M059J (cell line): ENCODE measurements at places on chromosomes 4 and X. TPM values are rescaled to one million over a fixed set of nuclear protein-coding genes. Genes with fewer than 3 reads are reported as not detected.

DNA sequence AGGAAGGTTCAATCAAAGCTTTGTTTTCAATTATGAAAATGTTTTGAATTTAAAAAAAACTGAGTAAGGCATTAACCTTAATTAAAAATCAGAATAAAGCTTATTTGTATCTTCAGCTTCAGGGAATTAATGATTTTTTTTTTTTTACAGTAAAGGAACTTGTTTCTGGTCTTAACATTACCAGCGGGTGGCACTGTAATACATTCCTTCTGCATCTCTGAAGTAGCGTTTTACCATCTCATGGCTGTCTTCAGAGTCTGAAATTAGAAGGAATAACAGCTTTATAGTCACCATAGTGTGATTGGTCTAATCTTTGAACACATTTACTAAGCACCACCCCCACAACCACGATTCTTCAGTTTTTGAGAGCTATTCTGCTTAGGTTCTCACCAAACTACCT is 102.6 kb downstream of the IL1RAPL2 start:
- no peak for DNase-seq

- DNase-seq, result peak; percentile 68
These were observed 72.0 kb upstream of the MTNR1A start for GRCh38 chr4:186627226-186627865.

- DNase-seq, result no peak
These were observed 52.2 kb downstream of the FRYL start for GRCh38 chr4:48727666-48728459.

DNA sequence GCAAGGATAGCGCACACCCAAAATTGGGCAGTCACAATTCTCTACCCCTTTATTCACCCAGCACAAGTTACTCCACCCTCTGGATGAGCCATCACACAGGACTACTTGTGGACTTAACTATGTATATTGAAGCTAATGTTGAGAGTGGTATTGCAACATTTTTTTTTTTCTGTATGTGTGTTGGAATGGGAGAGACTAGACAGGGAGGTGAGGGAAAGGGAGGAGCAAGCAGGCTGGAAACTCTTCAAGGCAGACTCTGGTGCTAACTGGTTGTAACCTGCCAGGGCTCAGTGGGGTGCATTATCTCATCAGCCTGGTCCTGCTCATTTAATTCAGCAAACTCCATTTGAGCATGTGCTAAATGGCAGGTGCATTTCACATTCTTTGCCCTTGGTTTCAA is 18.4 kb upstream of the CWH43 start:
- no peak for DNase-seq

DNA sequence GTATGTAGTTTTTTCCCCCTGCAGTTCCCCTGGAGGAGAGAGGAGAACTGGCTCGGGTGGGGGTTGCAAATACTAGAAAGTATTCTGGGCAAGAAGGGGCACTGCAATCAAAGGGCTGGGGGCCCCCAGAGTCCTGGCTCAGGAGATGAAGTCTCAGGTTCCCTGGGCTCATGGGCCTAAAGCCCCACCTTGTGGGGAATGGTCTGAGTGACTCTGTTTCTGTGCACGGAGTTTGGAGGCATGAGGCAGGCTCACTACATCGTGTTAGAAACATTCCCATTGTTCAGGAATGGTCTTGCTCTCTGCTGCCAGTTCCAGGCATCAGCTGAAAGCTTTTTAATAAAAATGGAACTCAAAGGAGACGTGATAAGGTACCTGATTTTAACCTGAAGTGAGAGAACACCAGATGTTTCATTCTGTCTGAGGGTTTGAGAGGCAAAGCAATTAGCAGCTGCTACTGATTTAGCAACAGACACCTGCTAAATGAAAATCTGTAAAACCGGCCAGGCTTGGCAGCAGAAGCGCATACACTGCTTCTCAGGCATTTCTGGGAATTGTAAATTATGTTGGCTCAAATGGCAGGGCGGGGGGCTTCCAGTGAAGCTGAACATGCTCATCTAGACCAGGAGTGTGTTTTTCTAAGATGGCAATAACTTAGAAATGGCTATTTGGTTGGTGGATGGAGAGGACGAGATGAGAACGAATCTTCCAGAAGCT is 122.7 kb downstream of the TMEM164 start:
- peak; percentile 11 for DNase-seq

- no peak for DNase-seq
These were observed 6.1 kb downstream of the CXCR3 start for GRCh38 chrX:71612256-71612655.

DNA sequence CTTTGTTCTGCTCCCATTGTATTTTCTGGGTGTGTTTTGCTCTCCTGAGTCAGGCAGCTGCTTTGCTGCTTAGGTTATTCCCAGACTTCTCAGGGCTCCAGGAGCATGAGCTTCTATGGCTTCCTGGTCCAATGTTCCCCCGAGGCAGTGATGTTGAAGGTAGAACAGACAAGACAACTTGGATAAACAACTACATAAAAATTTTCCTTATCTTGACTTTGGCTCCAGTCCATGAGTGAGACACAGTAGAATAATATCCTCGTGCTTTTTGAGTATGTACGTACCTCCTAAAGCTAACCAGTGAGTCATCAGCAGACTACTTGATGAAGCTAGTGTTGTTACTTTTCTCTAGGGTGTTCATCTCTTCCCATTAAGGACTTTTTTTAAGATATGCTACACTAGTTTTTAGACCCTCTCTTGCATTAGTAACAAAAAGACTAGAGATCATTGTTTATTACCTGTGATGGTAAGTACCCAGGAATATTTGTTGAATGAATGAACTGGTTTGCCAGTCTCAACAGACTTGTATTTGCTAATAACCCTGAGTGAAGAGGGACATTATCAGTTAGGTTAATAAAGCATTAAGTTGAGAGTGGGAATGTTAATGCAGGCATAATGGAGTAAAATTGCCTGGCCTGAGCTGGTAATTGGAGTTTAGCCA is 131.9 kb downstream of the FHIP1A start:
- peak; percentile 97 for DNase-seq

DNA sequence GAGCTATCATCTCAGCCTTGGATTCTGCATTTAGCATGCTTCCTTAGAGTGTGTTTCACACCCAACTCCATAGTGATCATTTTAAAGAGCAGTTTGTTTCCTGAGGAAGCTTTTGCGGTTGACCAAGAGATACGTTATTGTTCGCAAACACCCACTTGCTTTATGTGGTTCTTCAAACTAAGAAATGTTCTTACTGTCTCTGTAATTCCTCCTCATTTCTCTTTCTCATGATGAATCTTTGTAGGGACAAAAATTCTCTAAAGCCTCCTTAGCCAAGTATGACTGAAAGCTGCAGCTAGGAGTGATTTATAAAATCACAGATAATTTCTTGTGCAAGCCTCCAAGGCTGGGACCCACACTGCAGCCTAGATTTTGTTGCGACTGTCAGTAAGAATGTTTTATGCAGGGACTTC is 10.0 kb downstream of the TNIP3 start:
- no peak for DNase-seq

GRCh38 chr4:168265327-168265726 is 53.2 kb downstream of the DDX60 start:
- no peak for DNase-seq

DNA sequence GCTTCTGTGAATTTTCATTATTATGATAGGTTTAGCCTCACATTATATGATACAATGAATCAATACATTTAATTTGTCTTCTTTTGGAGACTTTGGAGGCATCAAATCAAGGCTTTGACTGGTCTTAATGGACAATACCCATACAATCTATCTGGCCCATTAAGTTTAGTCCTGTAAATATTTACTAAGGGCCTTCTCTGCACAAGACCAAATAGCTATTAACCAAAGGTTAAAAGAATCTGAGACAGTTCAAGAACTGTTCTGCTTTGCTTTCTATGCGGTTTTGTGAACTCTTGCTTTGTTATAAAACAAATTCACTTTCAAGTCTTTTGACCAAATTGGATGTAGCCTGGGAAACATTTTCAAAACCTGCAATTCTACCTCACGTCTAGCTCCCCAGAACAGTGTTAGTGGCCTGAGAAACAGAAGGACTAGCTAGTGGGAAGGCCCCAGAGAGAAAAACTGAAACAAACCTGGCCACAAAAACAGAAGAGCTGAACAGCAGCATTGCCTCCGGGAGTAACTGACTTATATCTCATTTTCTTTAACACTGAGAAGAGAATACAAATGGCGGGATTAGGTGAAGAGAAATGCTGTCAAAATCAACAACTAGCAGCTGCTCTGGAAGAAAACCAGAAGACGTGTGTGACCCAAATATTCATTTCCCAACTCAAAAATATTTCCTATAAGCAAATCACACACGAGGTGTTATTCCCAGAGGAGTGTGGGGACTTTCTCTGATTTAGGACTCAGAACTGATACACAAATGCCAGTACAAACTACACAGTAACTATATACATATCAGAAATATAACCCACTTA is 548 bp downstream of the TLR1 start:
- DNase-seq, result no peak

DNA sequence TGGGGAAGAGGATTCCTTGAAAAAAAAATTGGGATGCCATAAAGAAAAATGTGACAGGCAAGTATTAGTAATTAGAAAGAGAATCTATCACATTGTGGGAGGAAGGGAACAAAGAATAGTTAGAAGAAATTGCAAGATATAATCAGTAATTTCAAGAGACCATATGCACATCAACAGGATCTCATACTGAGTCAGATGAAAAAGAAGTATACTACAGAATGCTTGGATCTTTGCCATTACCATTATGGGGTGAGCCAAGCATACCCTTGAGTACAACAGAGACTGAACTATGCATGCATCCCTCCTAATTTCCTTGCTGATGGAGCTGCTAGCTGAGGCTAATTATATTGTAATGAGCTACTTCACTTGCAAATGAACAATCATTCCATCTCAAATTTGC is 287.6 kb downstream of the PAPSS1 start:
- DNase-seq, result no peak

DNA sequence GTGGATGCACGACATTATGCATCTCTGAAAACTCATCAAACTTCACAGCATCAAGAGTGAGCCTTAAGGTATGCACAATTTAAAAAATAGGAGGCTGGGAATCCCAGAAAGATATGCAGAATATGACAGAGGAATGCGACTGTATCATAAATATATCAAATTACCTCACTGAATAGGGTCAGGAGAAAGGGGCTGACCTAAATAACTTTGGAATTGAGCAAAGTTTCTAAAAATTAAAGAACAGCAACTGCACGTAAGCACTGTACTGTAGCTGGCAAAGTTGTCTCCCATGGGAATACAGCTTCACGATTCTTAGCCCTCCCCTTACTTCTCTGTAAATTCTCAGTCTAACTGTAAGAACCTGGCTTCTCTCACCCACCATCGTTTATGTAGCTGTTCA is 397.4 kb upstream of the ZFP42 start:
- no peak for DNase-seq

- no peak for DNase-seq
These were observed 196.4 kb upstream of the MAGEB18 start for GRCh38 chrX:25941559-25942250.

- DNase-seq, result peak; percentile 36
These were observed 68.6 kb downstream of the CHST7 start for GRCh38 chrX:46642145-46642544.

- no peak for DNase-seq
These were observed 159.1 kb downstream of the STIM2 start for GRCh38 chr4:27019766-27020165.

DNA sequence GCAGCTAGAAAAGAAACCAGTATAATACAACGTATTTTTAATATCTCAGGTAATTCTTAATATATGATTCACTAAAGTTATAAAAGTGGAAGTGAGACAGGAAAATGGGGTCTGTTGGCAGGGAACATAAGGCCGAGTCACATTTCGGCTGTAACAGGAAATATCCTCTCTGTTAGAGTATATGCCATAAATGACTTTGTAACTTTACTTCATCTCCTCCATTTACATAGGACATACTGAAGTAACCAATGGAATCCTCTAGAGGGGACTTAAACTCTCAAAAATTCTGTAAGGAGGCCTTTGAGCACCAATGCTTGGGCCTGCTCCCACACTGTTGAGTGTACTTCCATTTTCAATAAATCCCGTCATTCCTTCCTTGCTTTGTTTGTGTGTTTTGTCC is 71.3 kb downstream of the ANKRD17 start:
- peak; percentile 3 for DNase-seq

Gene POU4F2
- total RNA-seq, result not detected in 2 replicates

Gene ATP6AP1
- 123 and 144 TPM in 2 replicates for total RNA-seq

Gene FRMPD4
- total RNA-seq, result 1.3 and 3.5 TPM in 2 replicates

Gene TBX22
- total RNA-seq, result not detected in 2 replicates

Gene CXCL1
- total RNA-seq, result 5.7 and 5.8 TPM in 2 replicates
